ENCODE measurements at places on chromosomes 12 and 14.

- no peak for DNase-seq
These were observed 4.3 kb upstream of the RAPGEF3 start for GRCh38 chr12:47762850-47763465.

DNA sequence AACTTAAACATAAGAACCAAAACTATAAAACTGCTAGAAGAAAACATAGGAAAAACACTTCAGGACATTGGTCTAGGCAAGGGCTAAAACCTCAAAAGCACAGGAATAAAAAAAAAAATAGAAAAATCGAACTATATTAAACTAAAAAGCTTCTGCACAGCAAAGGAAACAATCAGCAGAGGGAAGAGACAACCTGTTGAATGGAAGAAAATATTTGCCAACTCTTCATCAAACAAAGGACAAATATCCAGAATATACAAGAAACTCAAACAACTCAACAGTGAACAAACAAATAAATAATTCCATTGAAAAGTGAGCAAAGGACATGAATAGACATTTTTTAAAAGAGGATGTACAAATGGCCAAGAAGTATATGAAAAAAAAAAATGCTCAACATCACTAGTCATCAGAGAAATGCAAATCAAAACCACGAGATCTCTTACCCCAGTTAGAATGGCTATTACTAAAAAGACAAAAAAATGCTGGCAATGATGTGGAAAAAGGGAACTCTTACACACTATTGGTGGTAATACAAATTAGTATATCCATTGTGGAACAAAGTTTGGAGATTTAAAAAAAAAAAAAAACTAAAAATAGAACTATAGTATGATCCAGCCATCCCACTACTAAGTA, 152.0 kb downstream of the NDUFA12 start:
- no peak for DNase-seq

DNA sequence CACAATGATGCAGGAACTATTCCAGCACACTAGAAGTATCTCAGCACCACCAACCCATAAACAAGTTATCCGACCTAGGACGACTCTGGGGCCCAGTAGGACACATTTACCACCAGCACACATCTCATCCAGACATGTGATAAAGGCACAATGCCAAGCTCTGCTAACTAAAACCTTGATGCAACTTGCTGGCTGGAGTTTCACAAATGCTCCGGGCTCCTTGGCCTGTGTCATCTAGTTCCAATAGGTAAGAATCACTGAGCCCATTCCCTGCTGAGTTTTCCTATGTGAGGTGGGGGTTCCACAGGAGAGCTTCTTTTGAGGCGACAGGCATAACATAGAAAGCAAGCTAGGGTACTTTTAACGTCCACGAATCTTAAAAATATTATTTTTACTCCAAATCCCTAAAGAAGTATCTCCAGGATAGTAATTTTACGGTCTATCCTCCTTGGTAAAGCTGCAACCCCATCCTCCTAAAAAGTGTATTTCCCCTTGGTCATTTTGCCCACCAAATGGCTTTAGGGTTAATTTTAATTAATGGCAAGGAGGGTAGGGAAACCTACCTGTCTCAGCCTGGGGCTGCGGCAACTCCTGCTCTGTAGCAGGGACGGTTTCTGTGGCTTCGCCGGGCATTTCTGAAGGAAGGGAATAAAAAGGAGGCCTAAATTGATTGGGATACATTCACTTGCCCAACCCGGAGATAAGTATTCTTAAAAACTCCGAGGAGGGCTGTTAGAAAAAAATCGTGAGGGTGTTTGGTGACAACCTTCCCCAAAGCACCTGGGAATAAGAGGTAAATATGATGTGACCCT, 1.0 kb downstream of the NACA start:
- peak; percentile 86 for DNase-seq

GRCh38 chr12:52346593-52346992, 20.7 kb downstream of the KRT85 start:
- DNase-seq: no peak

DNA sequence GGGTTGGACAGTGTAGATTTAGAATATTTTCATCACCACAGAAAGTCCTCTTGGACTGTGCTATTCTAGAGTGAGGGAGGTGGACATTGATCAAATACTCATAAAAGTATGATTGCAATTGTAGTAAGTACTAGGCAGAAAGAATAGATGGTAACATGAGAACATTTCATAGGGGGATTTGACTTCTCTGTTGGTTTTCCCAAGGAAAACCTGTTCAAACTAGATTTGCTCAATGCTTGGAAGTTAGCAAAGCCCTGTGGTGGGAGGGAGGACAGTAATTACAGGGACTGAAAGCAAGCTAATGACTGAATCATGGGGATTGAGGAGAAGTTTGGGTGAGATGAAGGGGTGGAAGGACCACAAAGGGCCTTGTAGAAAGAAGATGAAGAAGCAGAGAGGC, 24.4 kb upstream of the EID3 start:
- DNase-seq: no peak

DNA sequence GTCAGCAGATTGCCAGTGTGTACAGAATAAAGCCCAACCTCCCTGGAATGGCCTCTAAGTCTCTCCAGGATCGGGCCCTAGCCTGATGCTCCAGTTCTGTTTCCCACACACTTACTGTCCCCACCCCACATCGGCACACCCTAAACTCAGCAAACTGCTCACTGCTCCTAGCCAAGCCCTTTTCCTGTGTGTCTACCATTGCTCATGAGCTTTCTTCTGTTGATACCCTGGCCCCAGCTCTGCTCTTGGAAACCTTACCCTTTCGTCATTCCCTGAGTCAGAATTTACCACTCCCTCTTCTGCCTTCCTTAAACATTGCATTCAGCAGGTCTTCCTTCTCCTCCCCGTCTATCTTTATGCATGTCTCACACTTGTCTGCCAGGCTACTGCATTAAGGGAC, 158.9 kb downstream of the TMX1 start:
- peak; percentile 93 for DNase-seq

DNA sequence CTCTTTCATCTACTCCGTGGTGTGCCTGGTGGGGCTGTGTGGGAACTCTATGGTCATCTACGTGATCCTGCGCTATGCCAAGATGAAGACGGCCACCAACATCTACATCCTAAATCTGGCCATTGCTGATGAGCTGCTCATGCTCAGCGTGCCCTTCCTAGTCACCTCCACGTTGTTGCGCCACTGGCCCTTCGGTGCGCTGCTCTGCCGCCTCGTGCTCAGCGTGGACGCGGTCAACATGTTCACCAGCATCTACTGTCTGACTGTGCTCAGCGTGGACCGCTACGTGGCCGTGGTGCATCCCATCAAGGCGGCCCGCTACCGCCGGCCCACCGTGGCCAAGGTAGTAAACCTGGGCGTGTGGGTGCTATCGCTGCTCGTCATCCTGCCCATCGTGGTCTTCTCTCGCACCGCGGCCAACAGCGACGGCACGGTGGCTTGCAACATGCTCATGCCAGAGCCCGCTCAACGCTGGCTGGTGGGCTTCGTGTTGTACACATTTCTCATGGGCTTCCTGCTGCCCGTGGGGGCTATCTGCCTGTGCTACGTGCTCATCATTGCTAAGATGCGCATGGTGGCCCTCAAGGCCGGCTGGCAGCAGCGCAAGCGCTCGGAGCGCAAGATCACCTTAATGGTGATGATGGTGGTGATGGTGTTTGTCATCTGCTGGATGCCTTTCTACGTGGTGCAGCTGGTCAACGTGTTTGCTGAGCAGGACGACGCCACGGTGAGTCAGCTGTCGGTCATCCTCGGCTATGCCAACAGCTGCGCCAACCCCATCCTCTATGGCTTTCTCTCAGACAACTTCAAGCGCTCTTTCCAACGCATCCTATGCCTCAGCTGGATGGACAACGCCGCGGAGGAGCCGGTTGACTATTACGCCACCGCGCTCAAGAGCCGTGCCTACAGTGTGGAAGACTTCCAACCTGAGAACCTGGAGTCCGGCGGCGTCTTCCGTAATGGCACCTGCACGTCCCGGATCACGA, 2.2 kb downstream of the SSTR1 start:
- peak; percentile 95 for DNase-seq

DNA sequence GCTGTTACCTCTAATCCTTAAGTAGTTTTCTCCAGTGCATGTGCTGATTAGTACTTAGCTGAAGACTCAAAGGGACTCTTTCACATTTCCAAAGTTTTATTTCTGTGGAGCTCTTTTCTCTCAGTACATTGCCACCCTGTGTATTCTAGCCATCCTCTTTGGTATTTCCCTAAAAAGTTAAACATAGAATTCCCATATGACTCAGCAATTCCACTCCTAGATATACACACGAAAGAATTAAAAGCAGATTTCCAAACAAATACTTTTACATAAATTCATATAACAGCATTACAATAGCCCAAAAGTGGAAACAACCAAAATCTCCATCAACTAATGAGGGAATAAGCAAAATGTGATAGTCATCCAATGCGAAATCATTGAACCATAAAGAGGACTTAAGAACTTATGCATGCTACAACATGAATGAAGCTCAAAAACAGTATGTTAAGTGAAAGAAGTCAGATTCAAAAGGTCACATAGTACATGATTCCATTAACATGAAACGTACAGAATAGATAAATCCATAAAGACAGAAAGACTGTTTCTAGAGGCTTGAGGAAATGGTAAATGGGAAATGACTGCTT, 9.0 kb upstream of the NOVA1 start:
- no peak for DNase-seq

DNA sequence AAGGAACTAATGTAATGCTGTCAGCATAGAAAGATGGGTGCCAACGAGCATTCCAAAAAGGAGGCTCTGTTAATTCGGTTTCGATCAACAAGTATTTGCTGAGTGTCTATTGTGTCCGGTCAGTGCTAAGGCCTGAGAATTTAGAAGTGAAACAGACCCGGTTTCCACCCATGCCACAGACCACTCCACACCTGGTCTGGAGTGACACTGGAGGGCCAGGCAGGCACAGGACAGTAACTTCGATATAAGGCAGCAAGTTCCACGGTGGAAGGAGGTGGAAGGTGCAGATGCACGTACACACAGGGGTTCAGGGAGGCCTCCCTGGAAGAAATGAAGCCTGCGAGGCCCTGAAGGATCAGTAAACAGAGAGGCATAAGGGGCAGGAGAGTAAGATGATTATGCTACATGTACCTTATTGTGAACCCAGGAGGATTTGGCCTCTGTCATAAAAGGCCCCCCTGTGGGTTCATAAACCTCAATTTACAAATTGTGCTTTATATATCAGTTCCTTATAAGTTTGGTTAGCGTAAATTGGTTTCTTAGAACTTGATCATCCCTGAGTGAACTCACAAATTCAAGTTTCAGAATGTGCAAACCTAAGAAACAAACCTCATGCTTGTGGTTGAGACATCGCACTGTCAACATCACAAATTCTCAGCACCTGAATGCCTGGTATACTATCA, 25.9 kb downstream of the SSH1 start:
- no peak for DNase-seq

DNA sequence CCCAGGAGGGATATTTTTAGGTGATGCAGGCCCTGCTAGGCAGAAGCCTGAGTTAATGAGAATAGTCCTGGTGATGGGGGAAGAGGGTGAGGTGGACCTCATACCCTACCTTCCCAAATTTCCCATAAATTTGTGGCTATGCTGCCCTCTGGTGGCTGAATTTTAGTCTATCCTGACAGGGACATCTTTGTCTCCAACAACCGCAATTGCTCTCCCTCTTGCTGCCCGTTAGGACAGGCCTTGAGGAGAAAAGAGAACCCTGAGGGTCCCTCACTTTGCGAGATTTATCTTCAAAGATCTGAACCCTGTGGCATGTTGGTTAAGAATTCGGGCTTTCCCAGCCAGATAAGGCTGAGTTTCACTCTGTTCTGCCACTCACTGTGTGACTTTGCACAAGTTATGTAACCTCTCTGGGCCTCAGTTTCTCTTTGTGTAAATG, 9.8 kb upstream of the ZNF385A start:
- peak; percentile 51 for DNase-seq

DNA sequence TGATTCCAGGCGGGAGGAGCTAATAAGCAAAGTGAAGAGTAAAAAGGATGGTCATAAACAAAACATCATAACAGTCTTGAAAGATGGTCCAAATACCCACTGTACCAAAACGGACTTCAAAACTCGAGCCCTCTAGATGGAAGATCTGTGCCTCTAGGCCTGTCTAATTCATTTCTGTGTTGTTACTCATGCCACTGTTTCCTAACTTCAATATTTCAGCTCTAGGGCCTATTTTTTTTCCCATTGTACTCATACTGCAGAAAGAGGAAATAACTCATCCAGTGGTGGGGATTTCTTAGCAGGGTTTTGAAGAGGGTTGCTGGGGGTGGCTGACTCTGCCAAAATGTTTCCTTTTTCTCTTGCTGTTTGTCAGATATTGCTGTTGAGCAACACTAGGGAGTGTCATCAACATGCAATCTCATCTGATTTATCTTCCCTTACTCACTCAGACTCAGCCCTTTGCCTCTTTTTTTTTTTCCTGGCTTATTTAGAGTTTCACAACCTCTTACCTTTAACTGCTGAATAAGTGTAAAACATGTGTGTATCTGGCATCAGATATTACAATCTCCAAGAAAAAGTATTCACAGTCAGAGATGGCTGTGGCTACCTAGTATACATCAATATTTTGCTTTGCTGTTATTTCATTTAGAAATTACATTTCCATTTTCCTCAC, 189.6 kb downstream of the DUSP6 start:
- DNase-seq: peak; percentile 98

DNA sequence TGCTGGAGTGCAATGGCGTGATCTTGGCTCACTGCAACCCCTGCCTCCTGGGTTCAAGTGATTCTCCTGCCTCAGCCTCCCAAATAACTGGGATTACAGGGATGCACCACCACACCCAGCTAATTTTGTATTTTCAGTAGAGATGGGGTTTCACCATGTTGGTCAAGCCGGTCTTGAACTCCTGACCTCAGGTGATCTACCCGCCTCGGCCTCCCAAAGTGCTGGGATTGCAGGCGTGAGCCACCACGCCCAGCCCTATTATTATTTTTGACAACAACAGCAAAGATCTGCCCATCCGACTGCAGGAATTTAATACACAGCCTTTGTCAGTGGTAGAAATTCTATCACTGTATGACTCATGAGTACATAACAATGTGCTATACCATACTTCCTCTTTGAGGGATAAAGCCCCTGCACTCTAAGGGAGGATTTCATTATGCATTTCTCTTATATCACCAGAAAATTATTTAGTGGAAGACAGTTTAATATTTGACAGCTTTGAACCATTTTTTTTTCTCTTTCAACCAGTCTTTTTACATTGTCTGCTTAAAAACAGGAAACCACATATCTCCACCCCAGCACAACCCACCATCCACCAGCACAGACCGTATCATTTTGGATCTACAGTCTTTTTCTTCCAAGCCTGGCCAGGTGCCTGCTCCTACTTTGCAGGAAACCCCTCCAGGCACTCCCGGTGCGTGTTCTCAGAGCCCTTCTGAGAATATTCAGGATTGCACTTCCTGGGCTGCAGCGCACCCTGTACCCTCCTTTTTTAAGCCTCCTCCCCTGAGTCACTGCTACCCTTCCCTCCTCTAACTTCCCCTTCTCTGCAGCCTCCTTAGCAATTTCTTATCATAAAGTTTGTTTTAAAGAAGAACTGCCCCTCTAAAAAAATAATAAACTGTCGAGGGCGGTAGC, 594 bp downstream of the ARHGDIB start:
- DNase-seq: peak; percentile 21

DNA sequence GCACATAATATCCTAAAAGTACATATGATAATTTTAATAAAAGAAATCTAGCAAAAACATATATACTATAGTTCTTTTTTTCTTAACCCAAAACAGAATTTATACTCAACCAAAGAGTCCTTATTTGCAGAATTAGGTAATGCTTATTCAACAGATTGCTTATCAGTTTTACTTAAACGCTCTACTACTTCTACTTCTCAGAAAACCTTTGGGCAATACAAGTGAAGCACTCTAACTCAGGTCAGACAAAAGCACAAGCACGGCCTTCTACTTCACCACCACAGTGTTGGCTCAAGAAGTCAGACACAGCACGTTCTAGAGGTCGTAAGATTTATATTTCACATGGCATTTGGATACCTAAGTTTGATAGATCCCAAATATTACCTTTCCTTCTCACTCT, 29.2 kb downstream of the DICER1 start:
- no peak for DNase-seq

All from foreskin fibroblast (primary cell).